ENCODE measurements at places on chromosomes 11 and 22. TPM values are rescaled to one million over a fixed set of nuclear protein-coding genes. Genes with fewer than 3 reads are reported as not detected.

DNA sequence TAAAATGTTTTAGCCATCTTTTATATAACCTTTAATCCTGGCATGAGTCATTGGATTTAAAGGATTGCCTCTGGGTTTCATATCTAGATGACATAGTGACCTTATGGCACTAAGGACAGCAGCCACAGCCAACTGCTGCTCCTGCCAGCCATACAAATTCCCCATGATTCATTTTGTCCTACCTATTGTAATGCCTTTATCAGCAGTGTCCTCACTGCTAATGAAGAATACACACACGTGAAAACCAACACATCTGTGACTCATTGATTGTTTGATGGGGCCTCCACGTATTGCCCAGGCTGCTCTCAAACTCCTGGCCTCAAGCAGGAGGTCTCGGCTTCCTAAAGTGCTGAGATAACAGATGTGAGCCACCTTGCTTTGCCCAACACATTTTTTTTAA is 1.8 kb downstream of the LDHAL6A start:
- no peak for DNase-seq

GRCh38 chr22:29480512-29481264 is 670 bp downstream of the NEFH start:
- no peak for DNase-seq

The OR52H1 gene
- total RNA-seq: not detected

The SCGB1C1 gene
- not detected for total RNA-seq

The NF2 gene
- 37.6 TPM for total RNA-seq

The IGSF22 gene
- 0.23 TPM for total RNA-seq

Data from esophagus muscularis mucosa (tissue), 4 donors.